Activated CD4-positive, alpha-beta T cell treated with anti-CD3 and anti-CD28 coated beads, Interleukin-2, amount 50 U/mL, for 16 hours (primary cell): ENCODE measurements at places on chromosomes 16 and 17.

DNA sequence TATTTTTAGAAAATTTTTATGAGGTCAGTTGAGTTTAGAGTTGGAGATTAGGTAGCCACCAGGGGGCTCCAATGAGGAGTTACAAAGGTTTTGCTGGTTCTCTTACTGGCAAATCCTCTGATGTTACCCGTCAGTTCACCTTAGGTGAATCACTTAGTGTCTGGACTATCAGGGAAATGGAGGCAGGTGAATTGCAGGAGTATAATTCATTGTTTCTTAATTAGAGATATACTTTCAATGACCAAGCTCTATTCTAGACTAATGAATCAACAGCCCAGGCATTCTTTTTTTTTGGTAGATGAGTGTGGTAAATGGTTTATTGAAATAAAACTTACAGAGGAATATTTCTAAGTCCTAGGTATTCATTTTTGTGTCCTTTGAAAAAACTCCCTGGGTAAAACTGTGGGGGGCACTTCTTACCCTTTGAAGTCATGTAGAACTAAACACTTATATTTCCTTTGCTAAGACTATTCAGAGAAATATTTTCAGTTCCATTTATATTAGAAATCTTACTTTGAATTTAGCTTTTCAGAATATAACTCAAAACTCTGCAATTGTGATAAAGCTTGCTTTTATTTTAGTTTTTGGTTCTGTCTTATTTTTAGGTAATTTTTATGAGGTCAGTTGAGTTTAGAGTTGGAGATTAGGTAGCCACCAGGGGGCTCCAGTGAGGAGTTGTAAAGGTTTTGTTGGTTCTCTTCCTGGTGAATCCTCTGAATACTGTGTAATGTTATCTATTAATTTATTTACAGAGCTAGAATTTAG lies 17.7 kb downstream of the PSMD11 start:
- peak; percentile 70 for DNase-seq

- DNase-seq: no peak
Observed at GRCh38 chr16:83603723-83604570, 203.8 kb upstream of the HSBP1 start.

GRCh38 chr16:78939597-78939996 lies 660.9 kb downstream of the MAF start:
- DNase-seq: no peak

DNA sequence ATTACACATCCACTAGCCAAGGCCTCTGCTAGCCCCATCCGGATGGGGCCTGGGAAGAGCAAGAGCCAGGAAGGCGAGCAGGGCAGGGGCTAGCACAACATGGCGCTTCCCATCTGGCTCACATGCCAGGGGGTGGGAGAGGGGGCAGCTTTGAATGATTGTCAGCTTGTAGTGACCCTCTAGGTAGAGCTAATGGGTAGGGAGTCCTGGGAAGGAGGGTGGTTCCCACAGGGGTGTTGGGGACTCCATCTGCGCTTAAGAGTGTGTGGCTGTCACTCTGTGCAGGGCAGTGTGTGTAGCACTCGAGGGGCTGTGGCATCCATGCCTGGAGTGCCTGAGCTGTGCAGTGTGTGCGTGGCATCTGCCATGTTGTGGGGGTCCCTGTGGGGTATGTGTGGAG lies 24.5 kb downstream of the ARHGAP23 start:
- DNase-seq: no peak

GRCh38 chr16:1781758-1782407 lies 488 bp downstream of the SPSB3 start:
- DNase-seq: peak; percentile 27

- no peak for DNase-seq
Observed at GRCh38 chr17:7191069-7191468, 11.9 kb upstream of the ASGR1 start.

GRCh38 chr17:53270936-53271335 lies 551.8 kb upstream of the KIF2B start:
- no peak for DNase-seq

GRCh38 chr16:78877114-78877655 lies 723.4 kb downstream of the MAF start:
- no peak for DNase-seq

- peak; percentile 43 for DNase-seq
Observed at GRCh38 chr17:5413682-5414081, 5.8 kb downstream of the NUP88 start.

DNA sequence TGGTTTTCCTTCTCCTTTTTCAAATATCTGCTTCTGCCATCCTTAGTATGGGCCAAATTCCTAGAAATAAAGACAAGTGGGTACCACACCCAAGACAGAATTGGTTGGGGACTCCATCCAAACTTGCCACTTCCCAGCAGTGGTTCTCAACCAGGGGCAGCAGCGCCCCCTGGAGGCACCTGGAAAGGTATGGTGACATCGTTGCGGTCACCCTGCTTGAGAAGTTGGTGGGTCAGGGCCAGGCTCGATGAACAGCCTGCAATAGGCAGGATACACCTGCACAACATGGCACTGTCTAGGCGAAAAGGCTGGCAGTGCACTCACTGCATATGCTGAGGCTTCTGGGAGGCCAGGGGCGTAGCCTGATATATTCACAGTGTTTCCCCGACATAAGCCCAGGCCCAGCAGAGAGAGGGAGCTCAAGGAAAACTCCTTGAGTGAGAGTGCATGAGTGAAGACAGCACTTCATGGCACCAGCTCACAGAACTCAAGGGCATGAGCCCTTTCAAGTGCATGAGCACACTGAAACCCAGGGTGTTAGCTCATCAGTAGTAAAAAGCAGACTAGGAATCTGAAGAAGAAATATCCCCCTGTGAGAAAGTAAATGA lies 57.7 kb downstream of the CMC2 start:
- peak; percentile 39 for DNase-seq

- no peak for DNase-seq
Observed at GRCh38 chr16:49556249-49556605, 182.6 kb downstream of the C16orf78 start.

GRCh38 chr16:68490829-68491575 lies 42.7 kb upstream of the SMPD3 start:
- no peak for DNase-seq

GRCh38 chr17:10058921-10059683 lies 139.3 kb downstream of the GAS7 start:
- no peak for DNase-seq

- peak; percentile 31 for DNase-seq
Observed at GRCh38 chr17:27630607-27631410, at the start of gene LGALS9. Gene LGALS9, plus strand, starts transcription at chr17:27631188. Its CDS starts 78 bp downstream, at chr17:27631266.

DNA sequence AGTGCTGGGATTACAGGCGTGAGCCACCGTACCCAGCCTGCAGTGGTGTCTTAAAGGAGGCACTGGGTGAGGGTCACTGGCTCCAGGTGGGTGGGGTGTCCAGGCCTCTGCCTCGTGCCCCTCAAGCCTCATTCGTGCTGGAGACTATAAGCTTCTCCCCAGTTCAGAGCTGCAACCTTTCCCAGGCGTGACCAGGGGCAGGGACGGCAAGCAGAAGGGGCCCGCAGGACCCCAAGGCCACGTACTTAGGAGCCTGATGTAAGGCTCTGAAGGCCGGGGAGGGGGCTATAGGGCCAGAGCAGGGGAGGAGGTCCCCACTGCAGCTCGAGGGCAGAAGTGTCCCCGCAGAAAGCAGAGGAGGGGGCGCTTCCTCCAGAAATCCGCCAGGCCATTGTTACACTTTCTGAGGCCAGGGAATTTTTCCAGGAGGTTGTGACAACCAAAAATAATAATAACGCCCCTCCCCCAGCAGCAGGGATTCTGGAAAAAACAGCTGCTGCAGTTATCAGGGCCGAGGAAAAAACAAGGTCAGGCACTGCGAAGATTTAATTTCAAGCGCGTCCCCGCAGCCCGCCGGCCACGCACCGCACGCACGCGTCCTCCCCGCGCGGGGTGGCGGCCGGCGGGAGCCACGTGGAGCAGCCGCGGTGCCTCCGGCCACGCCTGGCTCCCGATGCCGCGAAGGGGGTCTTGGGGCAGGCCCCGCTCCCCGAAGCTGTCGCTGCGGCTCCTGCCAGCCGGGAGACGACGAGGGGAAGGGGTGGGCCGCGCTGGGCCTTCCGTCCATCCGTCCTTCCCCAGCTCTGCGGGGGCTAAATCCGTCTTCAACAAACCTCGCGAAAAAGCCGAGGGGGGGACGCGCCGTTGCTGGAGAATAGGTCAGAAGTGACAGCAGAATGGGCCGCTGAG lies 45.8 kb upstream of the SLC38A10 start:
- DNase-seq: no peak

GRCh38 chr16:53055541-53056391 lies 975 bp downstream of the CHD9 start:
- DNase-seq: peak; percentile 20

DNA sequence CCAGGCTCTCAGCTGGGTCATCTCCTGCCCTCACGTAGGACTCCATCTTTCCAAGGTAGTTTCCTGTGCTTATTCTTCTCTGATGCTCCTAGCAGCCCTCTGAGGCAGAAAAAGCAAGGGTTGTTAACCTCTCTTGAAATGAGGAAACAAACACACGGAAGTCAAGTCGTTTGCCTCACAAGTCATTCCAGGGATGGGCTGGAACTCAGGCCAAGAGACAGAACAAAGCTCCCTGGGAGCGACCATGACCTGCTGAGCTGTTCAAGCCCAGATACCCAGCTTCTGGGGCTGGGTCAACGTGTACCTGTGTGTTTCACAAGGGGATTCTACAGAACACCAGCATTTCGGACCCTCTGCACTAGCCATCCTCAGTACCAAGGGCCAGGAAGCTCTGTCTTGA lies 28.1 kb downstream of the SRL start:
- DNase-seq: no peak

DNA sequence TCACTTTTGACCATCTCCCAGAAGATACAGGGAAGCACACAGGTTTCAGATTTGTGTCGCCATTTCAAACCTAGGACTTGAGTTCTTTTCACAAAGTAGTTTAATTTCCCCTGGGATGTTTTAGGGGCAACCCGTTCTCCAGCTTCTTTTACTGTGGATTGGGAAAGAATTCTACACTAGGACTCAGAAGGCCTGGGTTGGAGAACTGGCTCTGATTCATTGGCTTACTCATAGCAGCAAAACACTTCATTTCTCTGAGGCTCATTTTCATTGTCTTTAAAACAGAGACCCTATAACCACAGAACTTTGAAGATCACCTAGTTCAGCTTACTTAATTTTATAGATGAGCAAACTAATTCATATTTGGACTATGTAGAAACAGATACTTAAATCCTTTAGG lies 175.9 kb upstream of the SALL1 start:
- no peak for DNase-seq

- no peak for DNase-seq
Observed at GRCh38 chr17:32261417-32261736, 4.3 kb upstream of the RHBDL3 start.

- DNase-seq: no peak
Observed at GRCh38 chr17:49397586-49397985, 17.1 kb downstream of the PHB1 start.

DNA sequence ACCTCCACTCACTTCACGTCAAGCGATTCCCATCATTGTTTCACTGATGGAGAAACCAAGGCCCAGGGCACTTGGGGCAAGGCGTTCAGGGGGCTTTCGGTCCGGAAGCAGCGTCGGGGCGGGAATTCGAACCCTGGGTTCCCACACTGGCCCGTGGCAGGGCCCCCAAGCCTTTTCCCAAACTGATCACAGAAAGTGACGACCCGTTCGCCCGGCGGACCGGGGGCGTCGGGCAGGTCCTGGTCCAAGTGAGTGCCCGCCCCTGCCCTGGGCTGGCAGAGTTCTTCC lies 856 bp upstream of the MON1B start:
- DNase-seq: no peak

GRCh38 chr17:82238472-82239201 lies 9.8 kb downstream of the SLC16A3 start:
- DNase-seq: peak; percentile 83

GRCh38 chr17:49333804-49334203 lies 28.2 kb downstream of the ZNF652 start:
- DNase-seq: no peak

DNA sequence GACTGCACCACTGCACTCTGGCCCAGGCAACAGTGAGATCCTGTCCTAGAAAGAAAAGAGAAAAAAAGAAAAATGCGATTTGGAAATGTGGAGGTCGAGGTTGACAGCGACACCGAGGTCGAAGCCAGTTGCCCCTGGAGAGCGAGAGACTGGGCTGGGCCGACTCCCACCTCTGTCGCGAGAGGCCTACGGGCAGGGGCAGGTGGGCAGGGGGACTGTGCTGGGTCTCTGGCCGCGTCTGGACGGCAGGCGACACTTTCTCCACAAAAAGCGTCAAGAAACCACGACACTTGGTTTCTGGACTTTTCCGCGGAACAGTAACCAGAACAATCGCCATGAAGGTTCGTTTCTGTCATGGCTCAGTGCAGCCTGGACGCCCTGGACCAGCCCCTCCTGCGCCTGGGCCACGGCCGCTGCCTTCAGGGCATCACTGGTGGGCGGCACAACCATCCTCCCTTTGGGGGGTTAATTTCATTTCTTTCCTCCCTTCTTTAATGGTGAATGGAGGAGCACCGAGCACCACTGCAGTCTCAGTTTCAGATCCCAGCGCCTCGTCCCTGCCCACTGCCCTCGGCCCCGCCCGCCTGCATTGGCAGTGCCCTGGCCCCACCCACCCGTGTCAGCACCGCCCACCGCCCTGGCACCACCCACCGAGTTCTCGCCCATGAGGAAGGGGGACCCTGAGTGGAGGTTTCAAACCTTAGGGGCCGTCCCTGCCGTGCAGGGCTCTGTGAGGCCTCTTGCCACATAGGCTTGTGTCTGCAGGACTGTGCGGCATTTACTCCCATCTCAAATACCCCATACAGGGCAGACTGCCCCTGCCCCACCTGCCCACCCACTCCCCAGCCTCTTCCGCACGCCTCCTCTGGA lies 18.5 kb upstream of the CDH15 start:
- no peak for DNase-seq

GRCh38 chr17:82887255-82888164 lies 47.7 kb upstream of the ZNF750 start:
- no peak for DNase-seq

DNA sequence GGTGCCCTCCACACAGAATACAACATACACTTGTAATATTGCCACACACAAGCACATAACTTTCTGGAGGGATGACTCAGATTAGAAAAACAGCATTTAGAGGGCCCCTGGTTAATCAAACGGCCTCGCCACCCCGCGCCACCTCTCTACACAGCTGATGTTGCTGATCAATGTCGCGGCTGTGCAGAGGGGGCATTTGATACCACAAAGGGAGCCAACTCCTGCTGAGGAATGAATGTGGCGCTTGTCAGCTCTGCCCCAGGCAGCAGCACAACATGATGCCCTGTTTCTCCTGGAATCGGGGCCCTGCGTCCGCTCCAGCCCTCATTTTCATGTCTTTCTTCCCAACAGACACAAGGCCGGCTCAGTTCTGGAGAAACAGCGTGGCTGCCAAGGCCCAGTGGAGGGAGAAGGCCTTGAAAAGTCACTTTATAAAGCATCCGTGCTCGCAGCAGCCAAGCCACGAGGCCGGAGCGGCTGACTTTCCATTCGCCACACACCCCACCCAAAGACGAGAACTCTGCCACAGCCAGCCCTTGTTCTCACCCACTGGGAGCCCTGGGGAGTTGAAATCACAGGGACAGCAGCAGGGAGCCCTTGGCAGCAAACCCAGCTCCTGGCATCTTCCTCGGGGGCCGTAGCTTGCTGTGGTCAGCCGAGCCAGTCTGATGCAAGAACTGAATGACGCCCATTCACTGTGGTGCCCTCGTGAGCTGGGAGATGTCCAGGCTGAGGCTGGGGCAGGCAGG lies 65.6 kb downstream of the XYLT1 start:
- DNase-seq: no peak

GRCh38 chr17:79818026-79818758 lies 21.0 kb downstream of the CBX4 start:
- no peak for DNase-seq
